ENCODE measurements at places on chromosomes 2 and 18.

DNA sequence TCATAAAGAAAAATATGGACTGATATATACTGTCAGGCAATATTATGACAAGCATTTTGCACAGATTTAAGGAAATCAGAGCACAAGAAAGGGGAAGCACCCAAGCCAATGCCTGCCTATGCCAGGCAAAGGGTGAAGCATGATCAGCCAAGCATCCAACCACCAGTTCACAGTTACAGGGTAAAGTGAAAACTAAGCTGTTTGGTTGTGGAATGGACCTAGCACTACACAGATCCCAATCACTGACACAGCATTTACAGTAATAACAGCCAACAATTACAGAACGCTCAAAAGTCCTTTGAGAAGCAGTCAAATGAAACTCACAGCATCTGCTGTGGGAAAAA lies 90.3 kb downstream of the SP3 start:
- DNase-seq = no peak

DNA sequence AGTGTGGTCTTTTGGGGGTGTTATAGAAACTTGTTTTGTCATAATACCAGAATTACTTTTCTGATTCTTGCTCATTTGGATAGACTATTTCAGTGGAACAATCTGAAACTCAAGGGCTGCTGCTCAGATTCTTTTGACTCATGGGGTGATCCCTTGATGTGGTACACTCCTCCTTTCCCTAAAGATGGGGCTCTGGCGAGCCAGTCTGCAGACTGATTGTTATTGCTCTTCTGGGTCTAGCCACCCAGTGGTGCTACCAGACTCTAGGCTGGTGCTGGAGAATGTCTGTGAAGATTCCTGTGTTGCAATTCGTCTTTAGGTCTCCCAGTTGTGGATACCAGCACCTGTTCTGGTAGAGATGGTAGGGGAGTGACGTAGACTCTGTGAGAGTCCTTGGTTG lies 4.2 kb upstream of the MARS2 start:
- no peak for DNase-seq

DNA sequence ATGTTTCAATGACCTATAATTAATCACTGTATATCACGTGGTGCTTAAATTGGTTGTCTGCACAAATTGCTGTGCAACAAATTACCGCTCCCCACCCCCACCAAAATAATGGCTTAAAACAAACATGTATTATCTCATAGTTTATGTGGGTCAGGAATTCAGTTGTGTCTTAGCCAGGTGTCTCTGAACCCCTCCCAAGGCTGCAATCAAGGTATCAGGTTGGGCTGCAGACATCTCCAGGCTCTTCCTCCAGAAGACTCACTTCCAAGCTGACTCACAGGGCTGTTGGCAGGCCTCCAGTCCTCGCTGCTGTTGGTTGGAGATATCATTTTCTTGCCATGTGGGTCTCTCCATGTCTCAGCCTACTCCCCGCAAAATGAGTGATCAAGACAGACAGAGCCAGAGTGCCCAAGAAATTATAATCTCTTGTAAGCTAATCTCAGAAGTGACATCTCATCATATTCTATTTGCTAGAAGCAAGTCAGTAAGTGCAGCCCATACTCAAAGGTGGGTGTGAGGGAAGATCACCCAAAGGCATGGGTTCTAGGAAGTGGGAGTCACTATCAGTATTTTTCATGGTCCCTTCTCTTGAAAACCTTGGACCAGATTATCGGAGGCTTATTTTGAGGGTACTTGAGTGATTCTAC lies 38.4 kb downstream of the SPC25 start:
- DNase-seq = no peak

DNA sequence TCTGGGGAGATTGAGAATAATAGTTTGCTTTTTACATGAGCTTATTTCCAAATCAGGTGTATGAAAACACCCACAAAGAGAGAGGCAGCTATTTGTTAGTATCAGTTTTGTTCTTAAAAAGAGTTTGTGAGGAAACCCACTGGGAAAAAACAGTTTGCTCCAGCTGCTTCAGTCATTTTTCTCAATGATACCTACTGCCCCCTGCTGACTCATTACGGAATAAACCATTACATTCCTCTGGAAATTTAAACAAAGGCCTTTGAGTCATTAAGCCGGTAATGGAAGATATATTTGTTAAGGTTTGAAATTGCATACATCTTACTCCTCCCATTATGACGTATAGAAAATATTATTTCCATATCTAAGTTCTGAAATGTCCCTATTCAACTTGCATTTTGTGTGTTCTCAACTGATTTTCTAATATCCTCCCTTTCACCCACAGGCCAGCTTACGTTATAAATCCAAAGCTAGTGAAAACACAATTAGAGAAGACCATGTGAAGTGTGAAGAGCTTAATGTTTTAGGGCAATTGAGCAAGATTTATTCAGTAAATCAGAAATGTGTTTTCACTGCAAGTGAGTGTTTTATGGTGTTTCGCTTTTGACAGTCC lies 761.6 kb downstream of the DSC3 start:
- no peak for DNase-seq

DNA sequence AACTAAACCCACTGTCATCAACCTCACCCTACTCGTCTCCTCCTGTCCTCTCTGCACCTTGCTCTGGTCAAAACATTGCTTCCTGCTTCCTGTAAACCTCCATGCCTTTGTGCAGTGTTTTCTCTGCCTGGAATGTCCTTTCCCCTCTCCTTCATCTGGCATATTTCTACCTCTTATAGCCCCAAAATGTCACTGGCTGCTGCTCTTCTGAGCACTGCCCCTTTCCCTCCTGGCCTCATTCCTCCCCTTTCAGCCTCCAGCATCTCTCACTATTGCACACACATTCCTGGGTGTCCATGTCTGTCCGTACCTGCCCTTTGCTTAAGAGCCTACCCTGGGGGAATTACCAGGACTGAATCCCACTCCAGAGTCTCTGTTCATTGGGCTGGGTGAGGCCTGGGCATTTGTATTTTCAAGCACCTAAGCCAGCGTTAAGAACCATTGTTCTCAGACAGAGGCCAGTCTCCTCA lies 84.9 kb downstream of the MOGAT1 start:
- no peak for DNase-seq

Measured in activated CD8-positive, alpha-beta memory T cell treated with anti-CD3 and anti-CD28 coated beads for 1 hour (primary cell).